ENCODE measurements at places on chromosomes 13 and 19. TPM values are rescaled to one million over a fixed set of nuclear protein-coding genes. Genes with fewer than 3 reads are reported as not detected.

Gene ZNF845
- total RNA-seq, result 6.7 TPM

Gene CGB1
- not detected for total RNA-seq

Gene C1QTNF9
- total RNA-seq, result 0.95 TPM

Gene COX7A1
- 242 TPM for total RNA-seq

Gene C19orf44
- total RNA-seq, result 4.6 TPM

Gene ICAM5
- total RNA-seq, result 0.83 TPM

Gene ZNF560
- not detected for total RNA-seq

Gene F2RL3
- 4.6 TPM for total RNA-seq

GRCh38 chr19:54142166-54142780 is 4.7 kb downstream of the CNOT3 start:
- DNase-seq, result no peak

DNA sequence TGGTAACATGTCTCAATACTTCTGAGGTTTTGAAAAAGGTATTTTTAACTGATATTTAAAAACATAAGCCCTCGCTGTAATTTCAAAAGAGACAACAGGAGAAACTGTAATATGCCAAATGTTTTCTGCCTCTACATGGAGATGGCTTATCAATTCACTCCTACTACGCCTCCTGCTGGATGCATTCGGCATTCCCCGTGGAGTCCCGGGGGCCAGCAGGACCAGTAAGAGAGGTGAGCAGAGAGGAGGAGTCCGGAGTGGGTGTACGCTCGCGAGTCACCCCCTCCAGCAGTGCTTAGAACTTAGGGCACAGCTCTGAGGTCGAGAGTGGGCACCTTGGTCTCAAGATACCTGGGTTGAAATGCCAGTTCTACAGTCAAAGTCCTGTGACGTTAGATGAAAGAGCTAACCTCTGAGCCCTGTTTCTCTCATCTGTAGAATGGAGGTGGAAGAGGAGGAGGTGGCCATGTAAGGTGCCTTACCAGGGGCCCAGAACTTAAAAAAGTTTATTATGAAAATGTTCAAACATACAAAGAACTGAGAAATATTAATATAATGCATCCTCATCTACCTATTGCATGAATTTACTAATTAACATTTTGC is 110.2 kb downstream of the STK24 start:
- peak; percentile 80 for DNase-seq

- no peak for DNase-seq
These were observed 117.4 kb upstream of the ZNF536 start for GRCh38 chr19:30254789-30255188.

DNA sequence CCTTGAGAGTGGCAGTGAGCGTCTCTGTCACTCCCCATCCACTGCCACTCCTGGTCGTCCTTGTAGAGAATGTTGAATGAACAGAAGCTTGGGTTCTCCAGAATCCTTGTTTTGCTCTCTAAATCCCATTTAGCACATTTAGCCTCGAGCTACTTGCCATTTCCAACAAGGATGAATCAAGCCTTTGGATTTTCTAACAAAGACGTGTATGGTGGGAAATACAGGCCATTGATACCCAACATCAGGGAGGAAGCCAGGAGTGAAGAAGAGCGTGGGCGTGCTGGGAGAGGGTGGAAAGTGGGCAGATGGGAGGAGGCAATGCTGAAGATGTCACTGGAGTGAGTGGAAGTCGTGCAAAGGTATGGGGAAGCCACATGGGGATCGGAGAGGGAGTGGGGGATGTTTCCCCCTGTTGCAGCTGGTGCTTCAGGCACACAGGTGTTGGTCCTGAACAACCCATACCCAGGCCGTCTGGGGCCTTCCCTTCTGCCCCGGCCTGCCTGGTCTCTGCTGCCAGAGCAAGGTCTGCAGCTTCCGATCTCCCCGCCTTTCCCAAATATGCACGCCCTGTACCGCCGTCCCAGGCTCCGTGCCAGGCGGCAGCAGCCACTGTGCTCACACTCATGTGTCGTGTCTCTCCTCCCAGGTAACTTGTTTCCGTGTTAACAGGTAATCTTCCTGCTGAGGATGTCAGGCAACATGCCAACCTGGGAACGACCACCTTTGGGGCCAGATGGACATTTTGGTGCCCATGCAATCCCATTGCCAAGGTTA is 48.7 kb downstream of the ZIC5 start:
- DNase-seq, result no peak

DNA sequence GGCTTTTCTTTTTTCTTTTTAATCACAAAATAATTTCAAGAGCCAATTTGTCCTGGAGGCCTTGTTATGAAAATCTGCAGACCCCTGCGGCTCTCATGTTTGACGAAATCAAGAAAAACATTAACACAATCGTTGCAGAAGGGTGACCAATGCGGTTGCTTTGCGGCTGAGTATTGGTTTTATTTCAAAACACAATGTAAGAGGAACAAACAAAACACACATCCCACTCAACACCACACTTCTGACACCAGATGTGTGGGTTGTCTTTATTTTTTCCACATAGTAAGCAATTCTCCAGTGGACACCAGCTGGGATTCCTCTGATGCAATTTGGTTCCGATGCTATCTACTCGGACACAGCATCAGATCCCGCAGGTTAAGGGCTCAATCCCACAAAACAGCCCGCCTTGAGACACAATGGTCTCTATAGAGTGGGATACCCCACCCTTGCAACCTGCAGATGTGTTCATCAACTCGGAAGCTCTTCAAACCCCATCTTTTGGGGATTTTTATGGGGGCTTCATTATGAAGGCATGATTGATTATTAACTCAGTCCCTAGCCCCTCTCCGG is 21.9 kb upstream of the CCDC124 start:
- no peak for DNase-seq

GRCh38 chr13:25281935-25282332 is 5.4 kb downstream of the MTMR6 start:
- DNase-seq, result no peak

DNA sequence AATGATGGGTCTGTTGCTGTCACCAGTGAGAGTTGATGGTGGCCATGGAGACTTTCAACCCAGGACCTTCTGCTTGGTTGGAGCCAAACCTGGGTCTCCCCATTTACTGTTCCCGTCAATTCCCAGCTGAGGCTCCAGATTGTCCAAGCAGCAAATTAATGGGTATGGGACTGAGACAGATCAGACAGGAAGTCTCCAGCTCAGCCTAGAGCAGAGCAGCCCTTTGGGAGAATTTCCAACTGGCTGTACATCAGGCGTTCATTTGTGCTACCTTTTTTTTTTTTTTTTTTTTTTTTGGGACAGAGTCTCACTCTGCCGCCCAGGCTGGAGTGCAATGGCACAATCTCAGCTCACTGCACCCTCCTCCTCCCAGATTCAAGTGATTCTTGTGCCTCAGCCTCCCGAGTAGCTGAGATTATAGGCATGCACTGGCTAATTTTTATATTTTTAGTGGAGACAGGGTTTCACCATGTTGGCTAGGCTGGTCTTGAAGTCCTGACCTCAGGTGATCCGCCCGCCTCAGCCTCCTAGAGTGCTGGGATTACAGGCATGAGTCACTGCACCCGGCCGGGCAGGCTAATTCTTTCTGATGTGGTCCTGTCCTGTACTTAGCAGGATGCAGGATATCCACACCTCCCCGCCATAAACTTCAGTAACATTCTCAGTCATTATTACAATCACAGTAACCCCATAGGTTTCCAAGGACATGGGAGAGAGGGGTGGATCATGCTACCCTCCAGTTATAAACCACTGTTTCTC is 9.3 kb downstream of the MAP3K10 start:
- no peak for DNase-seq

GRCh38 chr13:50355797-50356196 is 340.6 kb downstream of the KCNRG start:
- no peak for DNase-seq

DNA sequence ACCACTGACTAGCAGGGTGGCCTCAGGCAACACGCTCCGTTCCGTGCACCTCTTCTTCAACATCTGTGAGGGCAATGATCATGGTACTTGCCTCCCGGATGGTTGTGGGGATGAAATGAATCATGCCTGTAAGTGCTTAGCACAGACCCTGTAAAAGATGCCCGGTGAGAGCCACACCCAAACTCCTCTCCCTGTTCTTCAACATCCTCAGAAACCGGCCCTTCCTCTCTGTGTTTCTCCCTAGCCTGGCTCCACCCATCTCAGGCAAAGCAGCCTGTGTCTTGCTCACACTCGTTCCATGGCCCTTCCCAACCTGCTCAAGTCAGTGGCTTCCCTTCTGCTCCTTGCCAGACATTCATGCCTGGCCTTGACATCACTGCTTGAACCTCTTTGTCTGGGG is 5.8 kb upstream of the DMKN start:
- DNase-seq, result no peak

GRCh38 chr13:106233134-106233735 is 302.2 kb downstream of the EFNB2 start:
- no peak for DNase-seq

- no peak for DNase-seq
These were observed 4.6 kb downstream of the TM9SF2 start for GRCh38 chr13:99505814-99506269.
